NCI-H187 treated with DMSO at 0.1 percent for 48 hours (cell line): ENCODE measurements at places on chromosomes 2 and 18.

- no peak for DNase-seq
Observed at GRCh38 chr2:41993435-41993925, 54.3 kb upstream of the PKDCC start.

GRCh38 chr2:110707386-110707965, 24.9 kb upstream of the ACOXL start:
- no peak for DNase-seq

GRCh38 chr2:78896536-78896935, 129.0 kb upstream of the REG3G start:
- DNase-seq = no peak

- DNase-seq = no peak
Observed at GRCh38 chr18:62438018-62438329, 84.9 kb upstream of the ZCCHC2 start.

GRCh38 chr2:189082376-189082975, 97.1 kb downstream of the COL5A2 start:
- no peak for DNase-seq

- DNase-seq = no peak
Observed at GRCh38 chr18:73724958-73725357, 422.7 kb downstream of the FBXO15 start.

DNA sequence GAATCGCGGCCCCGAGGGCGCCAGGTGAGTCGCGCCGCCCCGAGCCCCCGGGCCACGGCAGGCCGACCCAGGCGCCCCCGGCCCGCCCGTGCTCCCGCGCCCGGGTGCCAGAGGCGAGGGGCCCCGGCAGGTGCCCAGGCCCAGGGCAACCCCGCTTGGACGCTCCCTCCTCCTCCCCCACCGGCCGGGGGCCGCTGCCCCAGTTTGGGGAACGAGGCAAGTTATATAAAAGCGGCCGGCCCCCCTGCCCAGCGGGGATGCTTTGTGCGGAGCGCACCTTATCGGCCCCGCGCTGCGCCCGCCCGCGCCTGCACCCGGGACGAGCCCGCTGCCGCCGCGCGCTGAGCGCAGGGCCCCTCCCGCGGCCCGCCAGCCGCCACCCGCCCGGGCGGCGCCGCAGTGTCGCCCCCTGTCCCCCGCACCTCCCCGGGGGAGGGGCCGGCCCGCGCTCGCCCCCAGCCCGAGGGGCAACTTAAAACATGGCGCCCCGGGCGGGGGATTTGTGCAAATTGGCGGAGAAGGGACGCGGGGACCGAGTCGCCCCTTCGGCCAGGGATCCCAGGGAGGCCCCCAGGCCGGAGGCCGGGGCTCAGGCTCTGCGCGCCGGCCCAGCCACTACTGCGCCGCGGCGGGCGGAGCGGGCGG, 639 bp downstream of the EPB41L3 start:
- DNase-seq = no peak

DNA sequence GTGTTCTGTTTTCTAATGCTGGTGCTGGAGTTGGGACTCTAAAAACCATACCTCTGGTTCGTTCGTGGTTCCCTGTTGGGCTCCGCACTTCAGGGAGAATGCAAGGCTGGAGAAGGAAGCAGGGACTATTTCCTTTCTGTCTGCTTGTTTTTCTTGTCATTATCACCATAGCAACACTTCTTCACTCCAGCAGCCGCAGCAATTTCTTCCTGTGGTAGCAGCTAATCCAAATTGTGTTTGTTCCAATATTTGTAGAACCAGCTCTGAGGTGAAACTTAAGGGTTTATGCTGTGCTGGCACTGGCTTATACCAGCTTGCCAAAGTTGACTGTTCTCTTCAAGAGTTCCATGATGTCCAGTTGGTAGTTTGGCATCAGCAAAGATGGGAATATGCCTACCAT, 301.4 kb upstream of the SYT4 start:
- DNase-seq = no peak

- no peak for DNase-seq
Observed at GRCh38 chr2:96152304-96153161, 7.3 kb upstream of the DUSP2 start.

- no peak for DNase-seq
Observed at GRCh38 chr2:122070241-122070731, 314.8 kb downstream of the TSN start.

DNA sequence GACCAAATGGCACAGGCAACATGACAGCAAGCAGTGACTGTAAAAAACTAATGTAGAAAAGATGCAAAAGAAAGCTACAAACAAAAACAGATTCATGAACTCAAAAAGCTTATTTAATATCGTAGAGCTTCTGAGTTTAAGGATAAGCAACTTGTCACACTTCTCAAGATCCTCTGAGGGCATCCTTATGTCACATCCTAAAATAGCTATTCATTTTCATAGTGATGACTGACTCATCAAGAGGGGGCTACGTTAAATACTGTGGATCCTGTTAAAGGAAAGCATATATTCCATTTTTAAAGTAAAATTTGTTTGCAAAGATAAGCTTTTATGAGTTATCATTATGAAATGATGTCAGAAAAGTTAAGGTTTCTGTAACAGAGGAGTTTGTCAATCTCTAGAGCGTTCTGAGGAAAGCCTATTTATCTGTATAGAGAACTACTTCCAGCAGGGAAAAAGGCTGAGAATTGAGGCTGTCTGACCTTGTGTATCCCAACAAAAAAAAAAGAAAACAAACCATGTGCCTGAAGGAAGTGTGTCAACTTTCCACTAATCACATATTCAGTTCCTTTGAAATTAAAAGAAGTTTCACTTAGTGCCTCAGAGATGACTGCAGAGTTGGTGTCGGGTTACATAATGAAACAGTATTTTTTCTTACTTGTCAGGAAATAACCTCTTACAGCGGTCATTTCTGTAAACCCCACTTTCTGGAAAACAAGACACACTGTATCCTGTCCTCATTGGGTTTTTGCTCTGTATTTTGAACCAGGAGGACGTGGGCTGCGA, 115.5 kb downstream of the ESCO1 start:
- no peak for DNase-seq

DNA sequence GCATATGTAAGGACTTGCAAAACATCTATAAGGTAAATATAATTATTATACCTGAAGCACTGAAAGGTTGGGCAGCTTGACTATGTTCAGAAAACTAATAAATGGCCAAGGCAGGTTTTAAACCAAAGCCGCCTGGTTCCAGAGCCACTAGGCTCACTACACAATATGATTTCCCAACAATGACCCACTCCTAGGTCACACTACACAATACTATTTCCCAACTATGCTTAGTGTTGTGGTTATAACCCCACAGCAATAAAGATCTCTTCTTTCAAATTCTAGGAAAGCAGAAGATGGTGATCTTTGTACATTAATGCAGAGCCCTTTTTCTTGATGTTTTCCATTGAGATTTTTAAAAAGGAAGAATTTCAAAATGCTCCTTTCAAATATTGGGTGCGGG, 180.4 kb downstream of the CYRIA start:
- DNase-seq = no peak

GRCh38 chr2:71206271-71206670, 20.6 kb downstream of the PAIP2B start:
- DNase-seq = no peak

DNA sequence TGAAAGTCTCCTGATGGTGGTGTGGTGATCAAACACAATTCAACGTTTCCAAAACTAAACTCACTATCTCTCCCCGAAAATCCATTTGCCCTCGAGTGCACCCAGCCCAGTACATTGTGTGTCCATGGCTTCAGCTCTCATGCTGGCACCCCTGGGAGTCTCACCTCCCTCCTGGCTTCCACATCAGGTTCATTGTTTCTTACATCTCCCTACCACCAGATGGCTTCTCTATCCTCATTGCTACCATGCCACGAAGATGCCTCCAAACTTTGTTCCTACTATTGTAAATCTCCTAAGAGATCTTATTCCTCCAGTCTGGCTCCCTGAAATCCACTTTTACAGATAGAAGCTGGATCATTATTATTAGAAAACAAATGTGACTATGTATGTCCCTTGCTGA, 197.0 kb downstream of the MYT1L start:
- no peak for DNase-seq

GRCh38 chr2:17538844-17539554, 1.5 kb upstream of the VSNL1 start:
- DNase-seq = no peak

DNA sequence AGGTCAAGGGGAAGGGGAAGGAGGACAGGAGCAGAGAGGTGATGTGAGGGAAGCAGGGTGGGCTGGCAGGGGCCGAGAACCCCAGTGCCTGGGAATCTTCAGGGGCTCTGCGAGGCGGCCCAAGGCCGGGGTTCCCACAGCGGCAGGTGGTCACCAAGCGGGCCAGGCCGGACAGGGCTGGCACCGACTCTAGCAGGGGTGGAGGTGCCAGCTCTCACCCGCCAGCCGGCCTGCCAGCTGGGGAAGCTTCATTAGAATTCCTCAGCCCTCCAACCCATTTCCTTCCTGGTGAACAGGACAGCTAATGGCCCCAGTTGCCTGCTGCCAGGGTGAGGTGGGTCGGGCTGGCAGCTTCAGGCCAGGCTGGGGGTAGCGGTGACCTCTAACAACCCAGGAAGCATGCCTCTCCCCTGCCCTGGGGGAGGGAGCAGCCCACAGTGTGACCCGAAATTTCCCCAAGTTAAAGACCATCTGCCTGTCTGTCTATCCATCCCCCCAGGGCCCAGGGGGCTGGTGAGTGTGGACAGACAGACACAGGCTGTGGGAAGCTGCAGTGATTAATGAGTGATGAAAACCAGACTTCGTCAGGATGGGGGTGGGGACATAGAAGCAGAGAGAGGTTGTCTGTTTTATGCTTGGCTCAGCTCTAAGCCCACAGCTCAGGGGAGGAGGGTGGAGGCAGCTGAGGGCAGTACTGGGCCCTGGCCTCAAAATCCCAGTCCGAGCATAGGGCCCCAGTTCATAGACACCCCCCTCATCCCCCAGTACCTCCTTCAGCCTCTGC, 144.1 kb downstream of the ZFP36L2 start:
- DNase-seq = no peak

GRCh38 chr18:22186484-22186971, 17.1 kb downstream of the GATA6 start:
- DNase-seq = no peak

DNA sequence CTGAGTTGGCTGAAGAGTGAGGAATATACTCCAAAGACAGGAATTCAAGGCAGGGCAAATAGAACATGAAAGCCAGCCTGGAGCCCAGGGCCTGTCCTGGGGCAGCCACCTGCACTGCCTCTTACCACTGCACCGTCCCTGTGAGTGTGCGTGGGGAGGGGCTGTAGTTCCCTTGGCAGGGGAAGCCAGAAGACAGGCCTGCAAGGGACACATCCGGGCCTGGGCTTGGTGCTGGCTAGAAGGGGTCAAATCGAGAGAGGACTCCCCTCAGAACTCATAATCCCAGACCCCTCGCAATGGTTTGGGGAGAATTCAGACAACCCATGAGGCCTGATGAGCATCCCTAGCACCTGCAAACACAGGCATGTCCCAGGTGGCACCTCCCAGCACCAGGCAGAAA, 87.0 kb downstream of the HDAC4 start:
- no peak for DNase-seq

- DNase-seq = no peak
Observed at GRCh38 chr2:152464851-152465470, 130.0 kb downstream of the FMNL2 start.

- no peak for DNase-seq
Observed at GRCh38 chr2:151040039-151040438, 221.6 kb downstream of the RBM43 start.

DNA sequence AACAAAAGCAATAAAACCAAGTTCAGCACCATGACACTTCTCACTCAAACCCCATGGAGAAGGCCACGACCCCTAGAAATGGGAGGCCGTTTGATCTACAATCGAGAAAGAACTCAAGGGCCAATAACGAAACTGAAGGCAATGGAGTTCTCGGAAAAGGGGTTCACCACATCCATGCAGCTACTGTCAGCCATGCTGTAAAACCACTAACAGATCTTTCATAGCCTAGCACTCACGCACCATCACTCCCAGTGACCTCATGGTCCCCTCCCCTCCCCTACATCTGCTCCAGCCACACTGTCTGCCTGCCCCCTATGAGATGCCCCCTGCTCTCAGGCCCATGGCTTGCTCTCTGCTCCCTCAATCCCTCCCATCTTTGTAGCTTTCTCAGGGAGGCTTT, 135.3 kb downstream of the TMEM163 start:
- no peak for DNase-seq

GRCh38 chr18:56517196-56517595, 121.2 kb downstream of the TXNL1 start:
- no peak for DNase-seq

- no peak for DNase-seq
Observed at GRCh38 chr18:76468345-76469304, 26.4 kb downstream of the ZNF516 start.

DNA sequence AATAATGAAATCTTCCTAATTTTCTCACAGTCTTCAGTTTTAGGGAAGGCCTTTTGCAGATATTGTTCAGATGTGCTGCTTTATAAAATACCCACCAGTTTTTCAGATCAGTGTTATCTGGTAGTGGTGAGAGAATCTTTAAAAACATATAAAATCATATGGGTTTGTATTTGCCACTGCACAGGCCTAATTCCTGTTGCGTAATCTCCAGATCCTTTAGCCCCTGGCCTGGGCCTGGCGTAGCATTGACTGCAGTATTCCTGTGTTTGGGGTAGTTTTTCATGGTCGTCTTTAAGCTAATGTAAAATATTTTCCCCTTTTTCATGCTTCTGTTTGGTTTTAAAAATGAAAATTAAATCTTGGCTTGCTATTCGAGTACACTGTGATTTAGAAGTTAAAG, 43.2 kb downstream of the TSHZ1 start:
- DNase-seq = no peak

DNA sequence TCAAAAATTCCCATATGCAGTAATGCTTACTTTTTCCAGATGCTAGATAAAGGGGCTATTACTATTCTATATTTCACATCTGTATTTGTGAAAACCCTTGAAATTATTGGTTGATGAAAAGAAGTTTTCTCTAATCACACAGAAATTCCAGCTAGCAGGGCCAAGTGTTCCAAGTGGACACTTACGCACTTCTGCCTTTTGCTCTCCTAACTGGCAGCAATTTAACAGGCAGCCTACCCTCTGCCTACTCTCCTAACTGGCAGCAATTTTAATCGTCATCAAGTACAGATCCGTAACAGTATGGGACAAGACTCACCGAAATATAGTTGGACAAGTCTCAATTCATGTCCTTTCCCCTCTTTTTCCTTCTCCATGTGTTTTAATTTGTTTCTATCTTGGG, 12.0 kb downstream of the LRRC30 start:
- DNase-seq = no peak

- peak; percentile 71 for DNase-seq
Observed at GRCh38 chr18:39341129-39341528, 1775.5 kb upstream of the CELF4 start.

DNA sequence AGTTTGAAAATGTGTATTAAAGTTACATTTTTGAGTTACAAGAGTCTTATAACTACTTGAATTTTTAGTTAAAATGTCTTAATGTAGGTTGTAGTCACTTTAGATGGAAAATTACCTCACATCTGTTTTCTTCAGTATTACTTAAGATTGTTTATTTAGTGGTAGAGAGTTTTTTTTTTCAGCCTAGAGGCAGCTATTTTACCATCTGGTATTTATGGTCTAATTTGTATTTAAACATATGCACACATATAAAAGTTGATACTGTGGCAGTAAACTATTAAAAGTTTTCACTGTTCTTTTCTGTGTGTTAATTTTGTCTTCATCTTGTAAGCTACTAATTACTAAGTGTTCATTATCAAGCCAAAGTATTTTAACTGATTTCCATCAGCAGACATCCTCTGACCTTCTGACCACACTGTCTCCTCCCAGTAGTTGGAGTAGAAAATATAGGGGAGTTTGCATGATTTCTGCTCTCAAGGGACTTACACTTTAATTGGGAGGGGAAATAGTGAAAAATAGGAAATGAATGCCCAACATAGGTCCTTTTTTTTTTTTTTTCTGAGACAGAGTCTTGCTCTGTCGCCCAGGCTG, 4.3 kb downstream of the PMAIP1 start:
- DNase-seq = no peak
